Vagina (tissue), 2 donors: ENCODE measurements at places on chromosomes 2 and 18. TPM values are rescaled to one million over a fixed set of nuclear protein-coding genes. Genes with fewer than 3 reads are reported as not detected.

Gene DSG3
- total RNA-seq = 192 TPM

Gene TCF4
- total RNA-seq = 105 TPM

Gene KATNAL2
- 5.2 TPM for total RNA-seq

Gene MC5R
- total RNA-seq = 0.74 TPM

Gene FER1L5
- 0.74 TPM for total RNA-seq

Gene FBXO48
- total RNA-seq = 1.2 TPM

Gene STARD6
- not detected for total RNA-seq

Gene SLC38A11
- 2.2 TPM for total RNA-seq

Gene RTP5
- not detected for total RNA-seq

Gene CRIM1
- 60.4 TPM for total RNA-seq

Gene ANKRD30BL
- 1.2 TPM for total RNA-seq

Gene M1AP
- 4.9 TPM for total RNA-seq

Gene INO80B
- total RNA-seq = 32.7 TPM

Gene DCAF17
- 19.6 TPM for total RNA-seq

Gene SLC5A7
- total RNA-seq = 1.7 TPM

Gene FSIP2
- total RNA-seq = 1.2 TPM

Gene SCYGR4
- total RNA-seq = not detected

Gene DPP10
- total RNA-seq = not detected
